Urothelium cell line (cell line): ENCODE measurements at places on chromosomes 3 and 15.

DNA sequence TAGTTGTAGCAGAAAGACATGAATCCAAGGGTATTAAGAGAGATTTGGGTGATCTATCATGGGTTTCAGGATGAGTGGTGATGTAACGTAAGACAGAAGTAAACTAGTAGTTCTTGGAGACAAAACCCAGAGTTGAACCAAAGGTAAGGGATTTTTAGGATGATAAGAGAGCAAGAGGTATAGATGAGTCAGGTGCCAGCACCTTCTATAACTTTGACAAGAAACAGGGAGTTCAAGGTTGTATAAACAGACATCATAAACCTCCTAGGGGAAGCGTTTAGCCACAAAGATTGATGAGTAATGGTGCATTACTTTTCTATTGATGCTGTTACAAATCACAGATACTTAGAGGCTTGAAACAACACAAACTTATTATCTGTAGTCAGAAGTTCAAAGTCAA, 447.3 kb upstream of the ARHGEF26 start:
- no peak for DNase-seq

GRCh38 chr15:88782465-88782864, 20.8 kb upstream of the ACAN start:
- DNase-seq: no peak

DNA sequence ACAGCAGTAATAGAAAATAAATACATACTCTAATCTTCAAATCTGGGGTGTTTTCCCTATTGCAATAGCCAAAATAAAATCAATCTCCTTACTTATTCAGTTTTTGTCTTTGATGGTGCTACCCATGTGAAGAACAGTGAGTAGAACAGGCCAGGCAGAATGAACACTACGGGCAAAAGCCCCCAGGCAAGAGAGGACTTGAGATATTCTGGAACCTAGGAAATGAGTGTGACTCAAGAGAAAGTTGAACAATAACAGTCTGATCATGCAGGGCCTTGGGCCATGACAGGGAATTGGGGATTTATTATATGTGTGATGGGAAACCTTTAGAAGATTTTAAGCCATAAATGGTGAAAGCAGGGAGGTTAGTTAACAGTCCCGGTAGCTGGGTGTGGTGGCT, 14.0 kb upstream of the DUT start:
- DNase-seq: no peak

GRCh38 chr3:119647171-119647570, 13.2 kb downstream of the POPDC2 start:
- DNase-seq: no peak

DNA sequence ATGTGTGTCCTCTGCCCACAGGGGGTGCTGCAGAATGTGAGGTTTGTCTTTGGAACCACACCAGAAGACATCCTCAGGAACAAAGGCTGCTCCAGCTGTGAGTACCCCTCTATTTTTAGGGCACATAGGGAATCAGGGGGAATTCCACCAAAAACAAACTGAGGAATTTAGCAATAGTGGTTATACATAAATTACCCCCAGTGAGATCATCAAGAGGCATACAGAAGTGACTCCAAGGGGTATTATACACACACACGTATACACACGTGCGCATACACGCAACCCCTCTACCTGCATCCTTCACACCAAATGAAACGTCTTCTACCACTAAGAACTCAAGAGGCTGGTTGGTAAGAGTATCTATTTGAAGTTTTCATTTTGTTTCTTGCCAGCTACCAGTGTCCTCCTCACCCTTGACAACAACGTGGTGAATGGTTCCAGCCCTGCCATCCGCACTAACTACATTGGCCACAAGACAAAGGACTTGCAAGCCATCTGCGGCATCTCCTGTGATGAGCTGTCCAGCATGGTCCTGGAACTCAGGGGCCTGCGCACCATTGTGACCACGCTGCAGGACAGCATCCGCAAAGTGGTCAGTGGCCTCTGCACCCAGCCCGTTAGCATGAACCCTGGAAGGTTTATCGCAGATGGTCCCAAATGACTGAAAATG, 2.9 kb downstream of the THBS1 start:
- DNase-seq: peak; percentile 62

- peak; percentile 19 for DNase-seq
These were observed 72.0 kb downstream of the PDZRN3 start for GRCh38 chr3:73552700-73553099.

DNA sequence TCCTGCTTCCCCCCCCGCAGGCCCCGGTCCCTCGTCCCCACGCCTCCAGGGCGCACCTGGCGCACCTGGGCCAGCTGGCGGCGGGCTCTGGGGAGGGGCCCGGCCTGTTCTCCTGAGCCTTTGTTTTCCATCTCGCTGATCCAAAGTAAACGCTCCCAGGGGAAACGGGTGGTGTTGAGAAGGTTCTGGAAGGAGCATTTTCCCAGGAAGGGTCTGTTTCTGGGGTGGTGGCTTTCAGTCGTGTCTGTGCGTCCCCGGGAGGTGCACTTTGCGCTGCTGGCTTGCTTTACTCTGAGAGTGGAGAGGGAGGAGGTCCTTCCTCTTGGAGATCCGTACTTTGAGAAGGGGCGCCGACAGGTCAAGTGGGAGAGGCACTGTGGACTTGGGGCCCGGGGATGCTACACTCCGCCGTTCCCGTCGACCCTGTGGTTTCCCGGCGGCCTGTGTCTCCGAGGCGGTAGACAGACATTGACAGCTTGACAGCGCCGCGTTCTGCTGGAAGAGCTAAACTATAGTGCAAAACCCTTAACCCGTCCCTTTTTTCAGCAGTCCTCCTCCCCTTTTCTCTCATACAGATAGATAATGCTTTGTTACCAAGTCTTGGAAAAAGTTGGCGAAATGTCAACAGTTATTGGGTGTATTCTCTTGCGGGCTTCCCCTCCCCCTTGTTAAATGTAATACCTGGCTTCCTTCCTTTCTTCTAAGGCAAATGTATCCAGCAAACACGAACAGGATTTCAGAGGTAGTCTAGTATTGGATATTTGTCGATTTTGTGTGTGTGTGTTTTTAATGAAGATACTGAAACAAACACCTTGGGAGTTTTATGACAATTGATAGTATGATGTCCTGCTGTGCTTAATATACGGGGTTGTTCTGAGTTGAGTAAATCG, 6.5 kb downstream of the TPM1 start:
- DNase-seq: peak; percentile 54

DNA sequence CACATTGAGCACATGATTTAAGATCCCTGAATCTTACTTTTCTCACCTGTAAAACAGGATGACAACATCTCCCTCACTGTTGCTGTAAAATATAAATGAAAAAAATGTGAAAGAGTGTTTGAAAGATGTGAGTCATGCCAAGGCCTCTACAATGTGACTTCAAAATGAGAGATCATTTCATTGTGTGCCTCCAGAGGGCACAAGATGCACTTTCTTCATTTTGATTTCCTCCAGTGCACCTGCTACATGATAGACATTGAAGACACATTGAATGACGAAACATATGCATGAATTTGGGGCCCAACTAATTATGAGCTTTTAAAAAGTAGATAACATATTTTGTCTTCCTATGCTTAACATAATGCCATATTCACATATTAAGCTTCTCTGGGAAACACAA, 170.3 kb downstream of the MOBP start:
- peak; percentile 57 for DNase-seq

DNA sequence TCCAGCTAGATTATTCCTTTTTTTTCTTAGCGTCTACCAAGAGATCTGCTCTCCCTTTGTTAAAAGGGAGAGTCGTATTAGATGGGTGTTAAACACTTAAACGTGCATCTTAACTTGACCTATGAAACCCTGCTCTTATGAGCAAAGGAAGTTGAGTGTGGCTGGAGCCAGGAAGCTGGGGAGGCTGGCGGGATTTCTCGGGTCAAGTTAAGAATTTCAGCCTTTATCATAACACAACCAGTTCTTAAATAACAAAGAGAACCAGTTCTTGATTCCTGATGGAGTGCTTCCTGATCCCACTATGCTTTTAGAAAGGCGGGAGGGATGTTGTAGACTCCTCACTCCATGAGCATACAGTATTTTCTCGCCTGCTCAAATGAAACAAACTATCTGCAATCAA, 215.1 kb downstream of the ITPR1 start:
- DNase-seq: no peak

GRCh38 chr15:31160297-31160696, 58.8 kb upstream of the TRPM1 start:
- DNase-seq: no peak

- peak; percentile 28 for DNase-seq
These were observed 461 bp downstream of the XRN1 start for GRCh38 chr3:142447301-142447851.

DNA sequence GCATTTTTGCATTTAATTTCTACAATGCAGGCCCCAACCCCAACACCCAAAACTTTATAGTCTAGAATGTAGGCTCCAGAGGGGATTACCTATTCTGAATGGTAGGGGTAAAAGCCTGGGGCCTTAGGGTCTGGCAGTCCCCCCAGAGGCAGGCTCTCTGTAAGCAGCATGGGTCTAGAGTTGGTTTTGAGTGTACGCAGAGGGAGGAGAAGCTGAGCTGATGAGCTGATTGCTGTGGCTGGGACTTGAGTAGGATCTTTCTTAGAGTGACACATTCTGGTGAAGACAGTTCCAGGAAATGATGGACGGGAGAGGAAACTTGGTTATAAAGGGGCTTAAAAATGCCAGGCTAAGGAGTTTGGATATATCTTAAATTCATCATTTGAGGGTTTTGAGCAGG, 2.1 kb downstream of the LPP start:
- DNase-seq: no peak

DNA sequence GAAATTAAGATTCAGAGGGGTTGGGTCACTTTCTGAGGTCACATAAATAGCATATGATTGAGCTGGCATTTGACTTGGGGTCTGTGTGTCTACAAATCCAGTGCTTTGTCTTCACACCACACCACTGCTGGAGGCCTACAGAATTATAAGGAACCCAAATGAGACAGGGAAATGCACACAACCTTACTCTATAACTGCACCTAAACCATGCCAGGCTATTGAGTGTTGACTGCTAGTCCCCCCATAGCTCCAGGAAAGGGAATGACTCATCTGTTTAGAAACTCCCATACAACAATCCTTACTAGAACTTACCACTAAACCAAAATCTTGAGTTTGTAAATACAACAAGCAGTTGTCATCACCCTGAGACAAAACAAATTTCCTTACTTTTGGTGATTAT, 16.9 kb upstream of the TSC22D2 start:
- DNase-seq: peak; percentile 17

DNA sequence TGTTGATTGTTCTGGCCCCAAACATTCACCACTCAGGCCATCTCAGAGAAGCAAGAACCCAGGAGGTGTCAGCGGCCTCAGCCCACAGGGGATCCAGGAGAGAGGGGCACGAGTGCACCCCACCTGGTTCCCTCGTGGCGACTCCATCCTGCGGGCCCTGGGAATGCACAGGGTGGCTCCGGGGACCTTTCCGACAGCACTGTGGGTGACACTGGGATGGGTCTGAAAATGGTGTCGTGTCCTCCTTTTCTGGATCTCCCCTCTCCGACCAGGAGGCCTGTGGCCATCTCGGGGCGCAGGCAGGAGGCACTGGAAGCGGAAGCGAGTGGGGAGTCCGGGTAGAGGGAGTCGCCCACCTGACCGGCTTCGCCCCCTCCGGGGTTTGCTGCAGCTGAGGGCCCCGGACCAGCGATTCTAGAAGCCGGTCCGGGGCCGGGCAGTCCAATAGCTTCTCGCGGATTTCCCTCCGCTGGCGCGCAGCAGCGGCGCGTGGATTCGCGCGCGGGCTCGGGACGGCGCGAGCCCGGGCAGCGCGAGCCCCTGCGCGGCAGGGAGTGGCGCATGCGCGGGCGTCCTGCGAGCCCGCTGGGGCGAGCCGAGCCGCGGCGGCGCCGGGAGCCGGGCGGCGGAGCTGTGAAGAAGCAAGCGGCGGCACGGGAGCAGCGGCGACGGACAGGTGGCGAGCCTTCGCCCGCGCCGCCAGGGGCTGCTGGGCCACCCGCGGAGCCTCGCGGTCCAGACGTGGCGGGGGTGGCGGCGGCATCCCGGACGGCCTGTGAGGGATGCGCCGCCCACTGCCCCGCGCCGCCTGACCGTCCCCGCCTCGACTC, at the start of gene DOCK3:
Gene DOCK3, plus strand, starts transcription at position 579 of the 830 bp plus-strand sequence. CDS start 337 bp downstream, outside the sequence.
- DNase-seq: peak; percentile 61

DNA sequence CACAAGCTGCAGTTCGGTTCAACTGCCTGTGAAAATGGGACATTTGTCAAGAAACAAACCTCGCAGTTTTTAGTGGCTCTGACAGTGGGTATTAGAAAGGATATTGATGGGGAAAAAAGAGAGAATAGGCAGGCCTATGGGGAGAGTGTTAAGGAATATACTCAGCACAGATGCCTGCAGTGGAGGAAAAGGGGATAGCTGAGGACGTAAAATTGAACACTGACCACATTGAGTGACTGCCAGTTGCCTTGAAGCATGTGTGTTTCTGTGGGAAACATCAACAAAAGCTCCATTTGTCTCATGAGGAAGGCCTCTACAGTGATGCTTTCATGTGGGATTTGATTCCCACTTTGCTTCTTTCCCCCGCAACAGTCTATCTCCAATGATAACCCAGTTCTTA, 1042.1 kb downstream of the TUSC7 start:
- no peak for DNase-seq

- no peak for DNase-seq
These were observed 73.2 kb upstream of the CHL1 start for GRCh38 chr3:123341-123740.

DNA sequence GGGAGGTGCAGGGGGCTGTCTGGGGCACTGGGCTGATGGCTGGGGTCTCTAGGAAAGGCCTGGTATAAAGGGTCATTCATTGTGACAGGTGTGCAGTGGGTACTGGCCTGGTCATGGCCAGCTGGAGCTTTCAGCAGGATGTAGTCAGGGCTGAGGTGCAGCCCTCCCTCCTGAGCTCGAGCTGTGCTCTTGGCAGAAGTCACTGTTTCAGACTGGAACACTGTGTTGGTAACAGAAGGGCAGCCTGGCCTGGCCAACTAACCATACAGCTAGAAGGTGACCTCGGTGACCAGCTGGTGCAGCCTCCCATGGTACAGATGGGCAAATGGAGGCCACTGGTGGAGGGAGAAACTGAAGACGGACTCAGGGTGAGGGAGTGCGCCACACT, 34.4 kb upstream of the LCTL start:
- no peak for DNase-seq

DNA sequence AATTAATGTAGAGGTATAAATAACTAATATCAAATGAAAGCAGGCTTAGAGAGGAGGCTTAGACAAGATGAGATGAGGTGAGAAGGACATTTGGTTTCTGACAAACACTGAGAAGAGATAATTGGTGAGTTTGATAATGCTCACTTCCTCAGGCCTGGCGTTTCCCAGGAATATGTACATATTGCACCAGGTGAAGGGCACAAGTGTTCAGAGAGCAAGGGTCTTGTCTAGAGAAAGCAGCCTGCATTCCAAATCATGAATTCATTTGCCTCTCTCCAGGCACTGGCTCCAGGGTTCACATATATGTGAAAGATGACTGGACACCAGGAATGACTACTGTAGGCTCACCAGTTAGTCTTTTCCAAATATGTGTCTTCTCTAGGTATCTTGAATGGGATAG, 48.0 kb upstream of the LPP start:
- no peak for DNase-seq

GRCh38 chr3:30428251-30428650, 178.2 kb upstream of the TGFBR2 start:
- peak; percentile 21 for DNase-seq

- peak; percentile 73 for DNase-seq
These were observed 79.6 kb downstream of the NFKBIZ start for GRCh38 chr3:101928890-101929289.

GRCh38 chr3:33908250-33908851, 109.9 kb downstream of the PDCD6IP start:
- no peak for DNase-seq
